Cardiac fibroblast (primary cell): ENCODE measurements at places on chromosomes 16 and 17.
A peak's percentile ranks its signal among the peaks of the same experiment; 100 is the strongest.

DNA sequence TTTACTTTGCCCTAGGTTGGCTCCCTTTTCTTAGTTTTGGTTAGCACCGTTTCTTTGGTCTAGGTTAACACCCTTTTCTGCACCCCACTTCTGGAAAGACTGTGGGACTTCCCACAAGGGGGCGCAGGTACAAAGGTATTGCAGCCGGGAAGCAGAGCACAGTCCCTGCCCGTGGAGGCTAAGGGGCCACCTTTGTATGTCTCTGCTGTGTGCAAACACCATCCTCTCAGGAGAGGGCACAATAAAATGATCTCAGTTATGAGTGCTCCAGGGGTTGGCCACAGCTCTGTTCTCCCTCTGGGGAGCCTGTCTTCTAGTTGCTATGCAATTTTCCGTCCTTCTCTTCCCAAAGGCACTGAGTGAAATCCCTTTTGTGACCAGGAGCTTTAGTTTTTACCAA is 28.4 kb upstream of the TMC5 start:
- peak; percentile 5 for DNase-seq

- no peak for DNase-seq
Measured at GRCh38 chr17:74670329-74670728, 42.4 kb downstream of the CD300LF start.

DNA sequence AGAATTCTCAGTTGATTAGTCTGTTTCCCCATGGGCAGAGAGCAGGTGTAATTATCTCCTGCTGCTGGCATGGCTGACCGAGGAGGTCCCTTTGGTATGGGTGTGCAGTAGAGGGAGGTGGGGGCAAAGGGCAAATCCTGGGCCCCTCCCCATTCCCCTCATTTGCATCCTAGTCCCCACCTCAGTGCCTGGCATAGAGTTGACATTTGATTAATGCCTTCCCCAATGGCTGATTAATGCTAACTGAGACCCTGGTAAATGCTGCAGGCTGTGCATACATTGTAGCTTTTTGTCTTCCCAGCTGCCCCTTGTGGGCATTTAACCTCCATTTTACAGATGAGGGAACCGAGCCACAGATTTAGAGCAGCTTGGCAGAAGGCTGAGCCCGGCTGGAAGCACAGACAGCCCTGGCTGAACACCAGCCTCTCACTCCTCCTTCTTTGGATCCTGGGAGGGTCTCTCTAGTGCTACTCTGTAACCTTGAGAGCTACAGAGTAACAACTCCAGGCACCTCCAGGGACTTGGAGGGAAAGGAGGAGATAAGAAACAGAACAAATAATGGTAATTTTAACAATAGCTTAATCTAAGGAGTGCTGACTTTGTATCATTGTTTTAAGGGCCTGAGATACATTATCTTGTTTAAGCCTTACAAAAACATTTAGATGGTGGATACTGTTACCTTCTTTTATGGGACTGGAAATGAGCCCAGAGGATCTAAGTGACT is 5.1 kb downstream of the PLCG2 start:
- no peak for DNase-seq

DNA sequence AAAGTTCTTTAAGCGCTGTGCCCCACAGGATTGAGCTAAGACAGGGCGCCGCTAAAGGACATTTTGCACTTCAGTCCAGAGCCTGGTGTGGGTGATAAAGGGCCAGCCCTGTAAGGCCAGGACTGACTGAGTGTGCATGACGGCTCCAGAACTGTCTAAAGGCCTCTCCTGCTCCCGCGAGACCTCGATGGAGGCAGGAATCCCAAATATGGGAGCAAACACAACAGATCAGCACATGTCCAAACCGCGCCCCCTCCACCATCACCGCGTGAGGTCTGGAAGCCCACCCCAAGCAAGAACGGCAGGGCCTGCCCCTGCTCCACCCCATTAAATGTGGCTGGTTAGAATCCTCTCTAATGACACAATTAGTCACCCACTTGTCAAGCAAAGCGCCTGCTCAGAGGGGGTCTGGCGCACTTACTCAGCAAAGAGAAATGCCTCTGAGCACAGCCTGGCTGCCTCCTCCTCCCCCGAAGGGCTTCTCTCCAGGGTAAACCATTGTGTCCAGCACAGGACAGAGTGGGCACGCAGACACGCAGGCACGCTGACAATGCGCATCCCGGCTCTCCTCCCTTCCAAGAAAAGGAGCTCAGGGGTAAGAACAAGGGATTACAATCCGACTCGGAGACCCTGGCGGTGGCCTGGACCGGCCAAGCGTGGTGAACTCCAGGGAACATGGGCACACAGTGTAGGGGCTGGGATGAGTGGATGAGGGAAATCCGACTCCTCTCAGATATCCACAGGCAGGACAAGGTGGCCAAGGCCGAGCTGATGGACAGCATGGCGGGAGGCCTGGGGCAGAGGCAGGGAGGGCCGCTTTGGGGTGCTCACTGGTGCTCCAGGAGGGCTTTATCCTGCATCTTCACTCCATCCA is 1.5 kb downstream of the MXRA7 start:
- peak; percentile 96 for DNase-seq

GRCh38 chr17:19374136-19374535 is 4.2 kb upstream of the MAPK7 start:
- no peak for DNase-seq

GRCh38 chr16:47371271-47372014 is 89.4 kb downstream of the ITFG1 start:
- no peak for DNase-seq

DNA sequence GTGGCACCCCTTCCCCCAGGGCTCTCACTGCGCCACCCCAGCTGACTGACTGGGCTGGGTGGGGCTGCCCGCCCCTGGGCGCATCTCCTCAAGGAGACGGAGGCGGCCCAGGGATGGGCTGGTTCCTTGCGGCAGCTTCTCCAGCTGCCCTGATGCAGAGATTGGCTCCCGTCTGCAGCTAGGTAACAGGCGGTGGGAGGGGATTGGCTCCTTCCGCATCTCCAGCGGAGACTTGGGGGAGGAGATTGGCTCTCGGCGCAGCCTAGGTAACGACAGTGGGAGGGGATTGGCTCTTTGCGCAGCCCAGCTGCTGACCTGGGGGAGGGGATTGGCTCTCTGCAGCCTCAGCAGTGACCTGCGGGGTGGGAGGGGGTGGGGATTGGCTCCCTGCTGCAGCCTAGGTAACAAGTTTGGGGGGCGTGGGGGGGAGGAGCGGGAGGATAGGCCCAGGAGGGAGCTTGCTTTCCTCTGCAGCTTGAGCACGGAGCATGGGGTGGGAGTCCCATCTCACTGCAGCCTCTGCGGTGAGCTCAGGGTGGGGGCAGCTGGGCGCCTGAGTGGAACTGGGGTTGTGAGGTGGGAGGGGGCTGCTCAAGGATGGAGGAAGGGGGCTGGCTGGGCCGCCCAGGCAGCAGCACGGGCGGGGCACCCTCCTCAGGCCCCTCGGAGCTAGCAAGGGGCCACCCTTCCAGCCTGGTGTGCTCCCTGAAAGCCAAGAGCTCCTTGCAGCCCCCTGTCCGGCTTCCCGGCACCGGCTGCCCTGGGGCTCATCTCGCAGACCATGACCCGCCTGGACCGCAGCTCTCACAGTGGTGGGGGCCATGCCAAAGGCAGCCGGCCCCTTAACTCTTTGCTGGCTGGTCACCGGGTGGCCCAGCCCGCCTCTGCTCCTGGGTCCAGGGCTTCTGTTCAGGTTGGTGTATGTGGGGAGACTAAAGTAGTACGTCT is 6.4 kb downstream of the NFE2L1 start:
- peak; percentile 76 for DNase-seq

DNA sequence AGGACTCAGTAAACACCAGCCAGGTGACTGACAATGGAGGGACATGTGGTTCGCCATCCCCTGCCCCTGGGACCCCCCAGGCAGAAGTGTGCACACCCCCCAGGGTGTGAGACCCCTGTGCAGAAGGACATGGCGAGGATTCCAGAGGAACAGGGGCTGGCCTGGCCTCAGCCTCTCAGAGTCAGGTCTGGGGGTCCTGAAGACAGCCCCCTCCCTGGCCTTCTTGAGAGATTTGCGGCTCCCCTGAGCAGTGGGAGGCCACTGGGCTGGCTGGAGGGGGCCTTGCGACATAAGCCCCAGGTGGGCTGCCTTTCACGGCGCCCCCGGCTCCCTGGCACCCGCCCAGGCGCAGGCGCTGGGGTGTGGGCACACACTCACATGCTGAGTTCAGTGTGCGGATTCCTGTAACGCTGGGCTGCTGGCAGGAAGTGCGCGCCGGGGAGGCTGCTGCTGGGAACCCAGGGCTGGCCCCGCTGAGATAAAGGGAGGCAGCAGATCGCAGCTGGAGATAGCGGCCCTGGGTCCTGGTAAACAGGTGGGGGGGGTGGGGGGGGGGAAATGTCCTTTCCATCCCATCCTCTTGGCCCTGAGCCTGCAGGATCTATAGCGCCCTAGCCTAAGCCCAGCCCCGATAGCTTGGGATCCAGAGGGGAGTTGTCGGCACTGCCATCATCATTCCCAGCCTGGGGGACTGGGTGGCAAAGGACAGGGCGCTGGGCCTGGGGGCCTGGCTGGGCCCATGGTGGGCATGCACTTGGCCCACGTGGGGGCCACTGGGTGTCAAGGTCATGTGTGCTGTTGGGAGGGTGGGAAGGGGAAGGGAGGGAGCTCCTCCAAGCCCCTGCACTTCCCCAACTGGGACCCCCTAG is 27.1 kb downstream of the TMEM235 start:
- no peak for DNase-seq

DNA sequence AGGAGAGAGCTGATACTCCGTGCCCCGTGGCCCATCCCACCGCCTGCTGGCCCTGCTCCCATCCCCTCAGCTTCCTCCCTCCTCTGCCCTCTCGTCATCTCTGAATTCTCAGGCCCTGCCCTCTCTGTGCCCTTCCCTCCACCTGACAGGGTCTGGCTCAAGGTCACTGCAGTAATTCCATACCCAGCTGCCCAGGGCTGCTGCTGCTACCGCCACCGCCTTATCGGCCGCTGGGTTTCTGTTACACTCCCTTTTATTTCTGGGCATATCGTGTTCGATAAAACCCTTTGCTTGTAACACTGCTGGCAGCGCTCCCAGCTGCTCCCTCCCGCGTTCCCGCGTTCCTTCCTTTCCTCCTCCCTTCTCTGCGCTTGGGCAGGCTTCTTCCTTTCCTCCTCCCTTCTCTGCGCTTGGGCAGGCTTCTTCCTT is 1.2 kb downstream of the EPN3 start:
- DNase-seq: peak; percentile 74

GRCh38 chr16:57815987-57816745 is 13.9 kb upstream of the KIFC3 start:
- DNase-seq: peak; percentile 94

GRCh38 chr17:28317099-28317965 is 1.7 kb upstream of the TMEM97 start:
- DNase-seq: no peak

- DNase-seq: peak; percentile 66
Measured at GRCh38 chr17:79777120-79777893, 641 bp upstream of the CBX2 start.

GRCh38 chr16:17082095-17082882 is 388.5 kb downstream of the XYLT1 start:
- no peak for DNase-seq

DNA sequence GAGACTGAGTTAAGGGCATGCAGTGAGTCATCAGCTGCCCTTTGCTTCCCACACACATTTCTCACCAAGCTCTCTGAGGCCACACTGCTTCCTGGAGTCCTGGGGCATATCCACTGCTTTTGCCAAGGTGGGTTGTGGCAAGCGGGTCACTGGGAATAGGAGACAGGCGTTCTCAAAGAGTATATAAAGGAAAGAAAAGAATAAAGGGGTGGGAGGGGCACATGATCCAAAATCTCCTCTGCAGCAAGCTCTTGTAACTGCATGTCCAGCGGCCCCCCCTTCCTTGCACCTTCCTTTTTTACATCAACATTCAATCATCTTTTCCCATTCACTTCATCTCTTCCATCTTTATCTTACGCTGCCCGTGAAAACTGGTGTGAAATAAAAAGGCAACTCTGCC is 259.1 kb upstream of the RPL38 start:
- no peak for DNase-seq

GRCh38 chr17:32917842-32918241 is 10.1 kb upstream of the TMEM98 start:
- DNase-seq: no peak
